Activated naive CD8-positive, alpha-beta T cell treated with anti-CD3 and anti-CD28 coated beads, Interleukin-2, amount 50 U/mL, for 16 hours (primary cell): ENCODE measurements at places on chromosomes 3 and 15.

- DNase-seq, result no peak
These were observed 151.4 kb downstream of the THRB start for GRCh38 chr3:24343084-24343783.

GRCh38 chr3:163481738-163482137 is 1596.6 kb downstream of the SI start:
- DNase-seq, result no peak

- no peak for DNase-seq
These were observed 41.5 kb downstream of the IDH2 start for GRCh38 chr15:90060797-90061196.

- no peak for DNase-seq
These were observed 16.5 kb upstream of the GLCE start for GRCh38 chr15:69143756-69144436.

GRCh38 chr15:82165948-82166376 is 96.6 kb downstream of the EFL1 start:
- no peak for DNase-seq

GRCh38 chr3:134064081-134064480 is 34.4 kb upstream of the SLCO2A1 start:
- DNase-seq, result no peak

DNA sequence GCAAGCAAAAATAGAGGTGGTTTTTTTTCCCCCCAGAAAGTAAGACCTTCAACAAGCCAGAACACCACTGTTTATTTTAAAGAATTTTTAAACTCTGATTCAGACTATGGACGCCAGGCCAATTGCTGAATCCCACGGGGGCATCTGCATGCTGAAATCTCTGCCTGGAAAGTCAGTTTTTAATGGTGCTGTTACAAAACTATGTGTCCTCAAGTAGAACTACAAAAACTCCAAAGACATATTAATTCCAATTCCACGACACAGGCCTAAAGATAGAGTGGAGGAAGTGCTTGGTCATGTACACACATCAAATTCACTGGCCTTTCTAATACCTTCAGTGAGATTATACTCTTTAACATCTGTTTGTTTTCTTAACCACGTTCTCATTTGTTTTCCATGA is 490.5 kb upstream of the NR2F2 start:
- DNase-seq, result no peak

DNA sequence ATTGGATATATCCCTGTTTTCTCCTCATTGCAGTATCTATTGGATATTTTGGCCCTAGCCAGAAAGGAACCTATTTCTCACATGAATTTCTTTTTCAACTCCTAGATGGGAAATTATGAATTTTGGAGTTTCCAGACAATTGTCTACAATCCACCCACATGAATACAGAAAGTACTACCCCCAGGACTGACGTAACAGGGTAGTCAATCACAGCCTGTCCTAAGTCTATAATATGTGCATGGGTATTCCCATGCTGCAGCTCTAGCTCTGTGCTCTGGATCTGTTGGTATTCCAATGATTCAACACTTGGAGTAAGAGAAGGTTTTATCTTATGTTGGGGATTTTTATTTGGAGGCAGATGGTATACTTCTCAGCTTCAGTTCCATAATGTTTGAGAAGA is 393.1 kb upstream of the ARRDC4 start:
- no peak for DNase-seq

GRCh38 chr3:10119376-10119775 is 3.9 kb downstream of the BRK1 start:
- DNase-seq, result no peak

DNA sequence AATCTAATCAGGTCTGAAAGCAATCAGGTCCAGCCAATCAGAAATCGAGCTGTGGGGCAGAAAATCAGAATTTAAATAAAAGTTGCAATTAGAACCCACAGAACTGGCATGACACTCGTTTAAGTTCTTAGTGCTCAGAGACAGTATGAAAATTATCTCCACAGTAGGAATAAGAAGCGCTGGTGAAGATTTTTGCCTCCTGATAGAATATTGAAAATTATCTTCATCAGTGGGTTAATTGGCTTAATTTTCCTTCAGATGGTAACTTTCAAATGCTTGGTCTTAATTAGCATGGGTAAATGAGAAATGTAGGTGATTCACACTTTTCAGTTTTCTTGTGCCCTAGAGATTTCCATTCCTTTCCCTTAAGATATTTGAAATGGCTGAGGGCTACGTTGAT is 109.1 kb upstream of the MDFIC2 start:
- DNase-seq, result no peak

DNA sequence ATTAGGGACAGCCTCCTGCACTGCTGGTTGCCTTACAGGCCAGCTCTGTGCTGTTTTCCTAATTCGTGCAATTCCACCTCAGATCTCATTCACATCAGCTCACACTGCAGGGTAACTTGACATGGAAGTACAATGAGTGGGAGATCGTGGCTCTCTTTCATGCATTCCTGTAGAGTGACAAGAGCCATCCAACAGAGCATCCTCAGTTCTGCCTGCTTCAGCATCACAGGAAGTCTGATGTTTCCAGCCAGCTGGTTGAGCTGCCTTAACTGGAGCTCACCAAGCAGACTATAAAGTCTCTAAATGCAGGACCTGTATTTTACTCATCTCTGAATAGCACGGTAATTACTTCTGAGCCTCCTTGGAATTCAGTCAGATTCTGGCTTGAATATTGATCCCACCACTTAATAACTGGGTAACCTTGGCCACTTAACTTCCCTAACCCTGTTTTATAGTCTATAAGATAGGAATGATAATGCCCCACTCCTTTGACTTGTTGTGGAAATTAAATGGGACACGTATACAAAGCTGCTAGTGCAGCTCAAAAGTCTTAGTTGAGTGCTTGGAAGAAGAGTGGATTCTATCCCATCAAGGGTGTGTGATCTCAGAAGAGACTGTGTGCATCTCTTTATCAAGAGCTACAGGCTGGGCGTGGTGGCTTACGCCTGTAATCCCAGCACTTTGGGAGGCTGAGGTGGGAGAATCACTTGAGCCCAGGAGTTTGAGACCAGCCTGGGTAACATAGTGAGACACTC is 1.4 kb upstream of the DIS3L start:
- no peak for DNase-seq

- no peak for DNase-seq
These were observed 90.2 kb upstream of the ABHD17C start for GRCh38 chr15:80604583-80605575.

- DNase-seq, result no peak
These were observed 3.1 kb downstream of the CIDEC start for GRCh38 chr3:9876991-9877390.
